Daoy (cell line): ENCODE measurements at places on chromosomes 2 and 18. TPM values are rescaled to one million over a fixed set of nuclear protein-coding genes. Genes with fewer than 3 reads are reported as not detected.

Gene LRRTM1
- not detected in 2 replicates for total RNA-seq

- DNase-seq = no peak
These were observed 138.2 kb upstream of the NFATC1 start for GRCh38 chr18:79257480-79257879.

- no peak for DNase-seq
These were observed 131.5 kb downstream of the FAM161A start for GRCh38 chr2:61722318-61722717.

GRCh38 chr2:230924470-230925341 lies at the start of gene GPR55:
Gene GPR55, minus strand, starts transcription at chr2:230925242. Its CDS starts 14,280 bp downstream, at chr2:230910962.
- no peak for DNase-seq

- no peak for DNase-seq
These were observed 213.1 kb downstream of the IKZF2 start for GRCh38 chr2:212938144-212938793.

DNA sequence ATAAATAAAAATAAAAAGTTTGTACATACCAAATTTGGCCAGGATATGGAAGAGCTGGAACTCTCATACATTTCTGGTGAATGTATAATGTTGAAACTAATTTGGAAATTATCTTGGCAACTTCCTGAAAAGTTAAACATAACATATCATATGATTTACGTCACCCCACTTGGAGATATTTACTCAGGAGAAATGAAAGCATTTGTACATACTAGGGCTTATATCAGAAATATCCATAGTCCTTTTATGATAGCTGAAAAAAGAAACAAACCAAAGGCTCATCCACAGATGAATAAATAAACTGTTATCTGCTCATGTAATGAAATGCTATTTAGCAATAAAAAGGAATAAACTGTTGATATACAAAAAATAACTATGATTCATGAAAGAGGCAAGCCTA lies 318.2 kb upstream of the NRXN1 start:
- no peak for DNase-seq

Gene SKOR2
- not detected in 2 replicates for total RNA-seq

Gene STAM2
- total RNA-seq = 27.7 and 83.7 TPM in 2 replicates

Gene ATG9A
- total RNA-seq = 27.1 and 56.9 TPM in 2 replicates

- DNase-seq = no peak
These were observed 13.2 kb downstream of the GPC1 start for GRCh38 chr2:240448387-240449274.

- peak; percentile 67 for DNase-seq
These were observed 15.1 kb downstream of the SPTBN1 start for GRCh38 chr2:54471221-54471711.

- DNase-seq = no peak
These were observed 1616.8 kb upstream of the ACVR2A start for GRCh38 chr2:146228020-146228393.

- DNase-seq = no peak
These were observed 1067.6 kb upstream of the ACVR2A start for GRCh38 chr2:146777181-146777580.

Gene REG1B
- total RNA-seq = not detected in 2 replicates

DNA sequence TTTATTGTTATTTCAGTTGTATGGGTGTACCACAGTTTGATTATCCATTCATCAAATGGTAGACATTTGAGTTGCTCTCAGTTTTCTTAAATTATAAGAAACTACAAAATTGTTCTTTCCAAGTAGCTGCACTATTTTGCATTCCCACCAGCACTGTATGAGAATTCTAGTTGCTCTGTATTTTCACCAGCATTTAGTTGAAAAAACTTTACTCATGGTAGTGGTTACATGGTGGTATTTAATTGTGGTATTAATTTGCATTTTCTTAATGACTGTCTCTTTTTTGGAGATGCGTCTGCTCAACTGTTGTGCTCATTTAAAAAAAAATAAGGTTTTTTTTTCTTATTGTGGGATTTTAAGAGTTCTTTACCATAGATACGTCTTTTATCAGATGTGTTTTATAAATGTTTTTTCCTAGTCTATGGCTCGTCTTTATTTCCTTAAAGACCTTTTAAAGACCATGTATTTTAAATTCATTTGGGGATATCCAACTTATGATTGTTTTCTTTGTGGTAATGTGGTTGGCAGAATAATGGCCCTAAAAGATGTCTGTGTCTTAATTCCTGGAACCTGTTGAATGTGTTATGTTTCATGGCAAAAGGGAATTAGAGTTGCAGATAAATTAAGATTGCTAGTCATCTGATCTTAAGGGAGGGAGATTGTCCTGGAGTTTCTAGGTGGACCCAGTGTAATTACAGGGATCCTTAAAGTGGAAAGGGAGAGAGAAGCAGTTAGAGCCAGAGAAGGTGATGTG lies 37.4 kb downstream of the UBE2F start:
- DNase-seq = no peak
